ENCODE measurements at places on chromosomes 2 and 18.

GRCh38 chr2:139175510-139175909 lies 395.3 kb upstream of the NXPH2 start:
- no peak for DNase-seq

DNA sequence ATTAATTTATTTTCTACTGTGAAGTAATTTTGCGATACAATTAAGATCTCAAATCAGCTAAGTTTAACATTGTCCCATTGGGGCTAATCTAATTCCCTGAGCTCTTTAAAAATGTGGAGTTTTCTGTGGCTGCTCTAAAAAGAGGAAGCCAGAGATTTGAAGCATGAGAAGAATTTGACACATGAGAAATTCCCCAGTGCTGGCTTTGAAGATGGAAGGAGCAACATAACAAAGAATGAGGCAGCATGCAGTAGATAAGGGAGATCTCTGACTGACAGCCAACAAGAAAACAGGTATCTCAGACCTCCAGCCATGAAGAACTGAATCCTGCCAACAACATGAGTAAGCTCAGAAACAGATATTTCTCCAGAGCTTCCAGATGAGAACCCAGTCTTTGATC lies 308.4 kb downstream of the ZNF804A start:
- no peak for DNase-seq

DNA sequence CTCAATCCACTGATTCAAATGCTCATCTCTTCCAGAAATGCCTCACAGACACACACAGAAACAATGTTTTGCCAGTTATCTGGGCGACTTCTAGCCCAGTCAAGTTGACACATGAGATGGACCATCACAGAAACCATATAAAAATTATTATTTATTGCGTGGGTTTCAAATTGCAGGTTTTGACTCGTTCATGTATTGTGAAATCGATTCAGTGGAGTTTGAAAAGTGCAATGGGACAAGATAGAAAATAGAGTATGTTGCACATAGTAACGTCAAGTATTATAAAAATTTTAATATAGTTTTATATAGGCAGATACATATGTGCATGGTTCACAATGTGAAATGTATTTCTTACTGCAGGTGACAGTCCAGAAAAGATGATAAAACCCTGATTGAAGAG lies 100.8 kb downstream of the MRPS9 start:
- DNase-seq: no peak

DNA sequence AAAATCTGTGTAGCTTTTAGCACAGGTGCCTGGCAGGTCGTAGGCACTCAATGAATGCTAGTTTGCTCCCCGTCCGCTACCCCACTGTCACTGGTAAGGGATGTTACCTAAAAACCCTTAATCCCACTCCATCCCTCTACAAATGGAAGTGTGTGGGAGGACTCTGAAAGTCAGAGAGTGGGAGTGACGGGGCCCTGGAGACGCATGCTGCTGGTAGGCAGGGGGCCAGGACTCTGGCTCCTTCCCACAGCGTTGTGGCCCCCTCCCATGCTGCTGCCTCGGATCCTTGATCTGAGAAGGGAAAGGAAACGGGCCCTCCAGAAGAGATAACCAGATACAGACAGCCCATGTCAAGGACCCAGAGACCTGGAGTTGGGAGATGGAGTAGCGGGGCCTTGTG lies 249.3 kb downstream of the HAUS1 start:
- no peak for DNase-seq

- DNase-seq: no peak
Measured at GRCh38 chr18:31162419-31162793, 250 bp downstream of the DSC1 start.

DNA sequence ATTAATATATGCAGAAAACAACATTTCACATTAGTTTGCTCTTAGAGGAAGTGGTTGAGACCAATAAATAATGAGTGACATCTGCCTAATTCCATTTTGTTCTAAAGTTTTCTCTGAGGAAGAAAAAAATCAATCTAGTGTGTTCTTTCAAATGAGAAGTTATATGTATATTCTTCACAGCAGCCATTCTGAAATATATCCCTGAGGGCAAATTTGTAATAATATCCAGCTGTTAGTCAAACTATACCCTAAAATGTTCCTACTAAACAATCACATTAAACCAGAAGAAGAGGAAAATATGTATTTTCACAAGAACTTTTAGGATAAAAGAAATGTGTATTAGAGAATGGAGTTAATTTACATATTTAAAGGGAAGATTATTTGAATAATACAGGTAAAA lies 375.1 kb upstream of the CDH19 start:
- DNase-seq: no peak

DNA sequence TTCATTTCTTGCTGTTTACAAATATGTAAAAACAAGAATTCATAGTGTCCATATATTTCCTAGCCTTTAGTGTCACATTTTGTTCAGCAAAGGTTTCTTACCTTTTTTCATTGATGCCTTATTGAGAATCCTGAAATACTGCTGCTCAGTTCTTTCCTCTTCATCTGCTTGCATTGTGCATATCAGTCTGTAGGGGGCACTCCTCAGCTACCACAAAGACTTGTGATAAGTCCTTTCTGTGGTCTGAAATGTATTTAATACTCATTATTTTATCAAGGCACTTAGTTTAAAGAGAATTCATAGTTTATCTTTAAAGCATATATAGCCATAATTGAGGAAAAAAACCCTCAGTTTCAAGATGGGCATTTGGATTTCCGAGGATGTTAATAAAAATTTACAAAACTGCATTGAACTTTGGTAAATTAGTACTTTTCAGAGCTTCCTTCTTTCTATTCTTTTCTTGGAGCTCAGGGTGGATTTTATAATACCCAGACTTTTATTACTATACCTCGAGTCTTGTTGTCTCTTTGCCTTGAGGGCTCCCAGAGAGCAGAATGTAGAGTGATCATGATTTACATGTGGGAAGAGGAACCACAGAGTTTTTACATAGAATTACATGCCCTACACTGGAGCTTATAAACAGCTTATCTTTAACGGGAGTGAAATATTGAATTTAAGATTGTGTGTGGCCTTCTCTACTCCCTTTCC lies 570.1 kb downstream of the PLCL1 start:
- DNase-seq: no peak

DNA sequence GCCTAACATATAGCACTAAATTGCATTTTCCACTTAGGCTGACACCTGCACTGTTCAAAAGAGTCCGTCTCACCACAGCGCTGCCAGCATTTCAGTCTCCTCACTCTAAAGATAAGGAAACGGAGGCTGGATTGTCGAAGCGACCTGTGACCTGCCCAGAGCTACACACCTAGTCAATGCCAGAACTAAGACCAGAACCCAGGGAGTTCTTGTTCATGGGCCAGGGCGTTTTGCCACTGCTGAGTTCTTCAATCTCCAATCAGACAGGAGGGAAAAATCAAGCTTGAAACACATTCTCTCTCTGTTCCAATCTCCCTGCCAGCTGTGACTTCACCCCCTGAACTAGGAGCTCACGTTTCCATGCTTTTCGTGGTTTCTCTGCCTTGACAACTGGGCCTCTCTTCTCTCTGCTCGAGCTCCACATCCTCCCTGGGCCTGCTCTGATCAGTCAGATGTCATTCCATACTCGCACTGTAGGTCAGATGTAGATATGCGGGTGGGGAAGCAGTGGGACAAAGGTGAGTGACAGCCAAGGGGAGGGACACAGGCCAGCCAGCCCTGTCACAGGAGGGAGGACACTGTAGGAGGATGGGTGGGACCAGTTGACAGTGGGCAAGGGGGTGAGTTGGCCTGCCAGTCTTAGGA lies 221.1 kb upstream of the SMAD2 start:
- no peak for DNase-seq

DNA sequence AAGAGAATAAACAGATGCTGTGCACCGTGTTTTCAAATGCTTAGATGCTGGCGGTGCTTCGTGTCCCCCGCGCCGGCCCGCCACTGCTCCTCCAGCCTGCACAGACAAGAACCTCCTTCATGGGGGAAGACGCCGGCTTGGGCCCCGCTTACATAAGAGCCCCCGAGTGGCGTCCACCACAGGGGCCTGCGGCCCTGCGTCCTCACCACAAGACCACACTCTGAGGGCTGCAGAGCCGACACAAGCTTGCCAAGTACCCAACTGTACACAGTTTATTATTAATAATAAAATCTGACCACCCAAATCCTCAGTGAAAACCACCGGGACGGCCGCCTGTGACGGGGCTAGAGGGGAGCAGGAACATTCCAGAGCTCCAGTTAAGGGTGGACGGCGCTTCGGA lies 232.2 kb downstream of the HDAC4 start:
- DNase-seq: no peak

DNA sequence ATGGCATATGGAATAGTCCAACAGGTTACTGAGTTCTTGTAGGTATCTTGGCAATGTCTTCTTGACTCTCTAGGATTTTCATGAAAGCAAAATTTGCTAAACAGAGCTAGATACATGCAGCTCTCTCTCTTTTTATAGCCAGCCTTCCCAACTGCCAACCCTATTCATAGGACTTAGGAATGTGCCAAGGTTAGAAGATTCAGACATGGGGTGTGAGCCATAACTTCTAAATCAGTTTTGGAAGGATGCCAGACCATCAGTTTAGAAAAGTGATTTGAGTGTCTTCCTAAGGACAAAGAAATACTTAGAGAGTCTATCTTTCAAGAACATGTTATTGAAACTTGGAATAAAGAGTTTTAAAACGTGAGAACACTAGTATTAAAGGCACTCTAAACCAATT lies 619.5 kb upstream of the FANCL start:
- DNase-seq: no peak

GRCh38 chr18:45066886-45067285 lies 386.2 kb downstream of the SETBP1 start:
- DNase-seq: no peak

DNA sequence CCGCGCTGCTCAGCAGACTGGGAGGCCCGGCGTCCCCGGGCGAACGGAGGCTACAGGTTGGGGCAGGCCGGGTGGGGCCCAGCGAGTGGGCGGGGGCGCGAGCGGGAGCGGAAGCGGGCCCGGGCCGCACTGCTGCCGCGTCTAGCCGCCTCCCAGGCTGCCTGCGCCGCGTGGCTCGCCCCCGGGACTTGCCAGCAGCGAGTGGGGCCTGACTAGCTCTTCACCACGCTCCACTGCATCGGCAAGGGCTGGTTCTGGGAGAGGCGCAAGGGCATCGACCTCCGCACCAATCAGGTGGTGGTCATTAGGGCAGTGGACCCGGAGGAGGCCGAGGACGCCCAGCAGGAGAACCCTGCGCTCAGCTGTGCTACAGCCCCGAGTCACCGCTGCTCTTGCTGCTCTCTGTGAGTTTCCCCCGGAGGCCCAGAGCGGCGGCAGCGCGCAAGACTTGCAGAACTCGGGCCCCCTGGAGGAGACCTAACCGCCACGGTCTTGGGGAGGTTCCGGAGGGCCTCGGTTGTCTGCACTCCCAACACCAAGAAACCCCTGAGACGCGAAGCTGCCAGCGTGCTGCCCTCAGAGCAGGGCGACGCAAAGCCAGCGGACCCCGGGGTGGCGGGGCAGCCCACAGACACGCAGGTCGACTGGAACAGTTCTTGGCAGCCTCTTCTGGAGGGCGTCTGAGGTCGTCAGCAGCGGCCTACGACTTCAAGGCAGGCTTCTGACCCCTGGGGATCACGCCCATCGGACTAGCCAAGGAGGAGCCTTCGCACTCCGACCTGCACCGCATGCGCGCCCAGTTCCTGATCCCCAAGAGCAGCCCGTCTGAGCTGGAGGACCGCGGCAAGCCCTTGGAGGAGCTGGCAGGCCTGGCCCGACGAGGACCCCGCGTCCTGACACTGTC lies 27.2 kb upstream of the PTPN2 start:
- no peak for DNase-seq

DNA sequence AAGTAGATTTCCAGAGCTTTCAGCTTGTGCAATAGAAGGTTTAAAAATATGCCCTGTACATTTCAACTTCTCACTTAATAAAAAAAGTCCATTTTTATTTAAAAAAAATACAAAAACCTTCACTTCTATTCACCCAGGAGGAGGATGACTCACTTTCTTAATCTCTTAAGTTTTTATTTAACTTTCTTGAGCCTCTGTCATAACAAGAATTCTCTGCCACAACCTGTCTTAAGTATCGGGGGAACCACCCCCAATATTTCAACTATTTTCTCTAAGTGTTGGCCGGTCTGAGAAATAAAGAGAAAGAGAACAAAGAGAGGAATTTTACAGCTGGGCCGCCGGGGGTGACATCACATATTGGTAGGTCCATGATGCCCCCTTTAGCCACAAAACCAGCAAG lies 58.4 kb downstream of the LRATD1 start:
- no peak for DNase-seq

DNA sequence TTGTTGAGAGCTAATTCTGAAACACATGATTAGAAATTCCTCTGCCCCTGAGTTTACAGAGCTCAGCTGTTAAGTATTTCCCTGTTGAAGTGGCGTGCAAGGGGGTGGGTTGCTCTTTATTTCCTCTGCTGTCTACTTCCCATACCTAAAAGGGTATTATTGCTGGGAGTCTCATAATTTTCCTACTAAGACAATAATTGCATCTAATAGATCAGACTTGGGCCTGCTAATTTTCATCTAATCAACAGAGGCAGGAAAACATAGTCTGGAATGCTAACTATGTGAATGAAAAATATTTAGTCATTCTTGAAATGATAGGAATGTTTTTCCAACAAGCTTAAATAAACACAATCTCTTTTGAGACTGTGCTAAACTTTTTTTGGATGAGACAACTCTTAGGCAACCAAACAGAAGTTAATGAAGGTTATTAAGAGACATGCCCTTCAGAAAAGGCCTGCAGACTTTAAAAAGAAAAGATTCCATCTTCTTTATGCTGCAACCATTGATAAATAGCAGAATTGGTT lies 111.4 kb downstream of the FEZ2 start:
- DNase-seq: no peak

DNA sequence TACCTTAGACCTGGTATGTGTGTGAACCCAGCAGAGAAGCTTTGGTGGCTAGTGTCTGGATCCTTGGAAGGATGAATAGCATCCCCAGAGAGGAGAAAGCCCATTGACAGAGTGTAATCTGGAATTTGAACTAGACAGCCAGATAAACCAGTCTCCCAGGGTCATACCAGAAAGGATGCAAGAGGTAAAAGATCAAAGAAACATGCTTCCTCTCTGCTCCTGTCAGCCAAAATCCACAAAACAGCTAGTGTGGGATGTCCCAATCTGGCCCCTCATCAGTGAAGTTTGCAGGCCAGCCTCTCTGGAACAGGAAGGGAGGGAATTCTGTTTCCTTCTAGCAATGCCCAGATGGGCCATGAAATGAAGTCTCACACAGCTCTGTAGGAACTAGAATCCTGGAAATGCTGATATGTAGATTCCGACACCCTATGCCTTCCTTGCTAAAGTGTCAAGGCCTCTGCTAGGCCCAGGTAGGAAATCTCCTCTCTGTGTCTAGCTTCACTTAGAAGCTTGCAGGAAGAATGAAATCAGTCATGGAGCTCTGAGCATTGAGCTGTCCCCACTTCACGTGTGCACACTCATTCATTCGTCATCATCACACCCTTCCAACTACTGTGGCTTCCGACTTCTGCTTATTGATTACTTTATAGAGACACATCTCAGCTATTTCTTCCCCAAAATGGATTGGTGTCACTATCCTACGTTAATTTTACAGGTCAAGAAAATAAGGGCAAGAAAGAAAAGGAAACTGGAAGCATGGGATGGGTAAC lies 38.0 kb downstream of the EVA1A start:
- DNase-seq: no peak

GRCh38 chr2:126344493-126344892 lies 311.5 kb upstream of the GYPC start:
- DNase-seq: no peak

GRCh38 chr2:239544918-239545465 lies 144.2 kb upstream of the HDAC4 start:
- no peak for DNase-seq

- no peak for DNase-seq
Measured at GRCh38 chr2:30040147-30040546, 106.7 kb upstream of the YPEL5 start.

- no peak for DNase-seq
Measured at GRCh38 chr2:148300544-148300943, 279.7 kb downstream of the MBD5 start.

- no peak for DNase-seq
Measured at GRCh38 chr18:54734059-54734458, 94.2 kb upstream of the RAB27B start.
